Left ventricle myocardium superior (tissue), 1 donor: ENCODE measurements at places on chromosomes 11 and 22. TPM values are rescaled to one million over a fixed set of nuclear protein-coding genes. Genes with fewer than 3 reads are reported as not detected.

Gene MRGPRE
- total RNA-seq = 0.42 TPM

Gene FAM180B
- not detected for total RNA-seq

Gene SLC29A2
- 22.6 TPM for total RNA-seq

Gene TEX54
- not detected for total RNA-seq

Gene ANO3
- not detected for total RNA-seq

Gene ACCS
- 8.2 TPM for total RNA-seq

Gene SLC6A5
- total RNA-seq = not detected

Gene OR5P2
- total RNA-seq = not detected

Gene MS4A6E
- total RNA-seq = not detected

Gene CARNS1
- total RNA-seq = 18.0 TPM

Gene HEPN1
- total RNA-seq = not detected

Gene CREB3L1
- 56.0 TPM for total RNA-seq

Gene APOBEC3A
- total RNA-seq = 0.82 TPM

Gene P4HA3
- total RNA-seq = 0.17 TPM

- no peak for DNase-seq
Observed at GRCh38 chr11:129960216-129961214, 42.1 kb downstream of the PRDM10 start.

DNA sequence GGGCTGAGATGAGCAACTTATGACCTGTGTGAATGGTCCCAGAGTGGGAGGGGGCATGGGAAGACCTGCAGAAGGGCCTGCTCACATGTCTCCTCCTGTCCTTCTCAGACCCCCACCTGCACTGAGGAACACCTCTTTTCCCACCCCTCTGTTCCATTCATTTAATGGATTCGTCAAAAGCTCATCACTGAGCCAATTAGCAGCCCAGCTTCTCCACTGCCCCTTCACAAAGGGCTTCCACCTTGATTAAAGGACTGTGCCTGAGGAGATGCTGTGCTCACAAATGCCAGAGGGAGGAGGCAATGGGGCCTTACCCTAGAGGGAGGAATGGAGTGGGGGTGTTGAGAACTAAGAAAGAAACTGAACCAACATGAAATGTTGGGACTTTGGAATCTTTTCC, 14.0 kb upstream of the CDON start:
- no peak for DNase-seq

DNA sequence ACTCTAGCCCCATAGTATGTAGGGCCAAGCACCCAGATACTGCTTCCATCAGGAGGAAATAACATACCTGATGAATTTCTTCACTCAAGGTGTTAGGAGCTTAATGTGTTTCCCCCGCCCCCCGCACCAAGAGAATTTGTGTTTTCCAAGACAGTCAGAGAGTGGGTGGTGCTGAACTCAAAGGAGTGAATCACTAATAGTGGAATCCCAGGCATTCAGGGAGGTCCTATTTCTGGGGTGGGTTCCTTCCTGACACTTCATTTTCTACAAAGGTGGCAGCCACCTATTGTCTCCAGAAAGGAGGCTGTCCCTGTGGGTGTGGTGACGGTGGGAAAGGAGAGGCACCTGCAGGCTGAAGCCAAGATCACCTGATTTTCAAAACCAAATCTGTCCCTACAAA, 50.8 kb upstream of the ELF5 start:
- DNase-seq = no peak

- peak; percentile 66 for DNase-seq
Observed at GRCh38 chr11:2892215-2892966, 6.8 kb upstream of the CDKN1C start.

DNA sequence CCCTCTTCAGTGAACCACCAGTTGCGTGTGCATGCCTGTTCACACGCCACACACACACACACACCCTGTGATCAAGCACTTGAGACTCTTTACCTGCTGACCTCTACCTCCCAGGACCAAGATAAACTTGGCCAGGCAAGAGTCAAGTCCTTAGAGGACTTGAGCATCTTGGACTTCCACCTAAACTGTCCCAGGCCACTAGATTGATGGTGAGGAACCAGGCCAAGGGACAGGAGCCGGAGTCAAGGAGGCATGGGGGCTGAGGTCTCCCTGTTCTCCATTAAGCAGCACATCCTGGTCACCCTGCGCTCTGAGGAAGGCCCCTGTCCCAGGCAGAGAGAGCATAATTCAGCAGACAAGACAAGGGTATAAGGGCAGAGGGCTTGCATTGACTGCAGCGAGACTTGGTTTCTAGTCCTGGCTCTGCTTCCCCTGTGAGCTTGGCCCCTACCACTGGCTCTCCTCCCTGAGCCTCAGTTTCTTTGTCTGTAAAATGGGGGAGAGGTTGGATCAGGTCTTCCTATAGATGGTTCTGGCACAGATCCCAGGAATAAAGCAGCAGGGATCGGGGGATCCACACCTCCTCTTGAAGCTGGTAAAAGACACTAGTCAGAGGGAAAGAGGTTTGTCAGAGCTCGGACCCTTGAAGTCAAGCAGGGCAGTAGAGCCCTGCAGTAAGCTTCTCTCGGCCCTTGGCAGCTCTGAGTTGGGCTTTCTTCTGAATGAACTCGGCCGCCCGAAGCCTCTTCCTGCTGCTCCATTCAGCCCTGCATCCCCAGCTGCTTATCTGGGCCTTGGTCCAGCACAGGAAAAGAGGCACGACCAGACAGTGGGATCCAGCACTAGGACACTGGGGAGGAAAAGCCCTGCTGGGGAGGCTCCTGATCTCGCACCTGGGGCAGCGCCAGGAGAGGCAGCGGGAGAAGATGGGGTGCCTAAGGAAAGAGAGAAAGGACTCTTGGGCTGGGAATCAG, 2.0 kb downstream of the CREB3L1 start:
- DNase-seq = peak; percentile 78

DNA sequence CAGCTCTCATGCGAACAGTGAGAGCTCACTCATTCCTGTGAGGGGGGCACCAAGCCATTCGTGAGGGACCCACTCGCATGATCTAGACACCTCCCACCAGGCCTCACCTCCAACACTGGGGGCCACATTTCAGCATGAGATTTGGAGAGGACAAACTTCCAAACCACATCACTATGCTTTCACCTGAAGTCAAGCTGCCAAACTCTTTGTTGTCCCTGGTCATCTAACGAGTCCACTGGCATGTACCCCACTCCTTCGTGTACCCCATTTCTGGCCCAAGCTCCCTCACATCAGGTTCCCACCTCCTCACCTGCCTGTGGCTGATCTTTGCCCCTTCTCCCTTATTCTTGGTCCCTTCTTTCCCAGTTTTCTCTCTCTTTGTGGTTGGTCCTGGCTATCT, 198.9 kb downstream of the ADAMTS15 start:
- DNase-seq = no peak

GRCh38 chr22:25131198-25131887, 68.3 kb upstream of the CRYBB3 start:
- no peak for DNase-seq

DNA sequence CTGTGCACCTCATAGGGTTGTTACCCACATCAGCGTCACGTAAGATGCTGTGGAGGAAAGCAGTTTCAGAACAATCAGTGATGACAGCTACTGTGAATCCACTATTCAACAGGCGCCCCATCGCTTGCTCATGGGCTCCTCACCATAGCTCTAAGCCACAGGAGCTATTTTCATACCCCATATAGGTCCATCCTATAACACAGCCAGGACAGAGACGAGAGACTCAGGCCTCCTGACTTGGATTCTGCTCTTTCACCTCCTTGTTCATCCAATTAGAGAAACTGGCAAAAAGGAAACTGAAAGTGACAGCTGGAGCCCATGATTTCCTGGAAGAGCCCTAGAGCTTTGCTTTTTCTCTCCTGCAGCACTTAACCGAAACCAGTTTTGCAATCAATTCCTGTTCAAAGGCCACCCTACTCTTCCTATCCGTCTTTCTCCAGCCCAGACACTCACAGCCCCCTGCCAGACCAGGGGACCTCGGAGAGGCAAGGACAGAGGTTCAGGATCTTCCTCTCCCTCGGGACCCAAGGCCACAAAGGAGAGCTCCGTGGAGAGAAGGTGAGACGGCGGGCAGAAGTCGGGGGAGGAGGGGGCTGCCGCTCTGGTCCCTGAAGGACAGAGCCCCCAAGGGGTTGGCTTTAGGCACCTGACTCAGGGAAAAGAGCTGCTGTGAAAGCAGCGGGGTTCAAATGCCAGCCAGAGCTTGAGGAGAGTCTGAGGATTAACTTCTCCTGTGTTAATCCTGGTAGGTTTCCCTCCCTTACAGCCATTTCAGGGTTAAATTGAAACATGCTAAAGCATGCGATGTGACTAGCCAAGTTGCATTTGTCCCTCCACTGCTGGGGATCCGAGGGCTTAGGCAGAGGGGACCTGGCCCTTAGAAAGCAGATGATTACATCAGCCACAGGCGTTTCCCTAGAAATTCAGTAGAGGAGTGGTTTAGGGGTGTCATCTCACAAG, at the start of gene APOL6:
Gene APOL6, plus strand, starts transcription at position 381 of the 960 bp plus-strand sequence. CDS start 7,980 bp downstream, outside the sequence.
- peak; percentile 40 for DNase-seq

DNA sequence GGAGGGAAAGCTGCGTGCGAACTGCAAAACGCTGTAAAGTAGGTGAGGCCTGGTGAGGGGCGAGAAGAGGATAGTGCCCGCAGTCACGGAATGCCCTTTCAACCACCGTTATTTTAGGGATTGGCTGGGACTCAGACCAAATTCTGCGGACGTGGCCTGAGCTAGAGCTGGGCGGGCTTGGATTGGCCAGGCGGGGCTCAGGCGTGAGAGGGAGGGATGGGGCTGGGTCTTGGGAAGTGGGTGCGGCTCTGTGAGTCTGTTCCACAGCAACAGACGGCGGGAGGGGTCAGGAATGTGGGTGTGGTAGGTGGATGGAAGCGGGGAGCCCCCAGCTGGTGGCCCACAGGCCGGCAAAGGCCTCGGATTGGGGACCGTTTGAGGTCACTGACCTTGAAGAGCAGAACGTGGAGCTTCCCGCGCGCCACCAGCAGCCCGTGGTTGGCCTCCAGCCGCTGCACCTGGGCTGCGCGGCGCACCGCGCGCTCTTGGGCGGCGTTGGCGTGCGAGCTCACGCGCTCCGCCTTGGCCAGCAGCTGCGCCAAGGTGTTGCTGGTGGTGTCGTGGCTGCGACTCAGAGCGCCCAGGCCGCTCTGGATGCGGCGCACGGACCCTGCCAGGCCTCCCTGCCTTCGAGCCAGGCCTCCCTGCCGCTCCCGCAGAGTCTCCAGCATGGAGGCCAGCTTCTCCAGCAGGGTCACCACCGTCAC, 444 bp downstream of the CAVIN3 start:
- DNase-seq = peak; percentile 94

- no peak for DNase-seq
Observed at GRCh38 chr11:64614917-64615316, 23.9 kb downstream of the SLC22A12 start.

DNA sequence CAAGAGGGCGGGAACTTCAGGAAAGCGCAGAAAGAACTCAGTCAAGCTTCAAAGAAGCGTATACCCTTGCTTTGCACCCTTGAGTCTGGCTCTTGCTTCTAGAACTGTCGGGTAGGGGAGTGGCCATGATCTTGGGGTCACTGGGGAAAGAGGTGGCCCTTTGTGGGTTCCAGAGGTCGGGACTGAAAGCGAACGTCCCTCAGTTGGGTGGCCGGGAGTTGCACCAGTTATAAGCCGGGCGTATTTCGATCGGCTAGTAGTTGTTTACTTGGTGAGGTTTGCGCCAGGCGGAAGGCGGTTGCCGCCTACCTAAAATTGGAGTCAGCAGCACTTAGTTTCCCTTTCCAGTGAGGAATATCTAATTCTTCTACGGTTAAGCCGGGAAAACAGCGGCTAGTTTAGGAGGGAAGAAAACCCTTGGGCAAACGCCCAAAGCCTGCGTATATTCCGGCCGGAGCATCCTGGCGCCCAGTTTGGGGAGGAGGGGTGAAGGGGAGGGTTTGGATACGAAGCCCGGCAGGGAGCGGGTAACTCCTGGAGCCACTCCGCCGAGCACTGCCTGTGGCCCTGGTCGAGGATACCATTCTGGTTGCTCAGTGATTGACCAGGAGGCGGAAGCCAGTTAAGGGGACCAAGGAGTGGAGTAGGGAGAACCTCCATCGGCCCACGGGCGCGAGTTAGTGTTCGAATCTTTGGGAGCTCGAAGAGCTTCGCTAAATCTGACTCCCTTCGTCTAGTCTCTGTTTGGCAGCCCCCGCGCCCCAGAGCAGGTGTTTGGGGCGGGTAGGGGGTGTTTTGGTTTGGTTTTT, 807 bp upstream of the WT1 start:
- DNase-seq = peak; percentile 59

GRCh38 chr22:19717691-19718455, 3.6 kb downstream of the SEPTIN5 start:
- peak; percentile 92 for DNase-seq

GRCh38 chr22:23187871-23188700, 7.8 kb downstream of the BCR start:
- no peak for DNase-seq

DNA sequence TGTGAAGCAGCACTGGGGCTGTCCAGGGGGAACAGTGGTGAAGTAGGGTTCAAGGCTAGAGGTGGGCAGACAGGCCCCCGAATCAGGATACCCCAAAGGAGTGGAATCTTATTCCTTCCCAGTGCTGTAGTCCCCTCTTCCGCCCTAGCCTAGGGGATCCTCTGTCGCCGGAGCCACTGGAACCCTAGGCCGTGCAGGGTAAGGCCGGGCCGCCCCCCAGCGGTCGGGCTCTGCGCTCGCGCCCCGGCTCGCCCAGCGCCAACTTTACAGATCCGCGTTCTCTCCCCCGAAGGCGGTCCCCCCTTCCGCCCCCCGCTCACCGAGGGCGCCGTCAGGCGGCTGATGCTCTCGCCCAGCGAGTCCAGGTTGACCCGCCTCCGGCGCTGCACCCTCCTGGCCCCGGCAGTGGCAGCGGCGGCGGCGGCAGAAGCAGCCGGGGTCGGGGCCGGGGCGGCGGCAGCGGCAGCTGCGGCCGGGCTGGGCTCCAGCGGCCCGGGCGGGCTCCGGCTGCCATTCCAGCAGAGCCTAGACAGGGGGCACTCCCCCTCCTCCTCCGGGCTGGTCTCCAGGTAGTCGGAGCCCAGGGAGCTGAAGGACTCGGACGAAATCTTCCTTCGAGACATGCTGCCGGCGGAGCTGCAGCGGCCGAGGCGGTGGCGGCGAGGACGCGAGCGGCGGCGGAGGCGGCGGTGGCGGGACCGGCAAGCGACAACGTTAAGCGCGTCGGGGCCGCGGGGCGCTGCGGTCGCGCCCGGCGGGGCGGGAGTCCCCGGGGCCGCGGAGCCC, 650 bp downstream of the GUCY1A2 start:
- peak; percentile 69 for DNase-seq

- DNase-seq = no peak
Observed at GRCh38 chr22:39839917-39840510, 53.5 kb downstream of the ENTHD1 start.

GRCh38 chr11:17764446-17765218, 30.1 kb downstream of the KCNC1 start:
- DNase-seq = no peak

GRCh38 chr22:47377926-47378560, 615.6 kb downstream of the TBC1D22A start:
- DNase-seq = no peak

- DNase-seq = no peak
Observed at GRCh38 chr11:57475191-57475590, 14.9 kb downstream of the RTN4RL2 start.

- DNase-seq = no peak
Observed at GRCh38 chr22:28375761-28376534, 303.7 kb downstream of the TTC28 start.

GRCh38 chr22:20583471-20583922, 76.1 kb downstream of the MED15 start:
- peak; percentile 77 for DNase-seq

GRCh38 chr11:2533587-2534133, 88.9 kb downstream of the KCNQ1 start:
- DNase-seq = peak; percentile 83
